ENCODE measurements at places on chromosomes 2 and 18. TPM values are rescaled to one million over a fixed set of nuclear protein-coding genes. Genes with fewer than 3 reads are reported as not detected.

- peak; percentile 35 for DNase-seq
Measured at GRCh38 chr2:217086038-217086522, 226.2 kb upstream of the TNP1 start.

- DNase-seq = peak; percentile 71
Measured at GRCh38 chr2:126643431-126643830, 12.5 kb upstream of the GYPC start.

GRCh38 chr2:224691563-224691962 lies 24.6 kb downstream of the CCDC195 start:
- DNase-seq = no peak

- peak; percentile 34 for DNase-seq
Measured at GRCh38 chr2:100882645-100883613, 63.0 kb downstream of the NPAS2 start.

GRCh38 chr18:4248686-4249085 lies 206.4 kb downstream of the DLGAP1 start:
- no peak for DNase-seq

- no peak for DNase-seq
Measured at GRCh38 chr2:175575346-175576258, 394.1 kb upstream of the ATP5MC3 start.

- no peak for DNase-seq
Measured at GRCh38 chr2:46937471-46937901, 21.9 kb upstream of the MCFD2 start.

GRCh38 chr2:133878326-133878725 lies 310.1 kb upstream of the NCKAP5 start:
- no peak for DNase-seq

- DNase-seq = no peak
Measured at GRCh38 chr2:101272045-101272784, 19.5 kb downstream of the CNOT11 start.

DNA sequence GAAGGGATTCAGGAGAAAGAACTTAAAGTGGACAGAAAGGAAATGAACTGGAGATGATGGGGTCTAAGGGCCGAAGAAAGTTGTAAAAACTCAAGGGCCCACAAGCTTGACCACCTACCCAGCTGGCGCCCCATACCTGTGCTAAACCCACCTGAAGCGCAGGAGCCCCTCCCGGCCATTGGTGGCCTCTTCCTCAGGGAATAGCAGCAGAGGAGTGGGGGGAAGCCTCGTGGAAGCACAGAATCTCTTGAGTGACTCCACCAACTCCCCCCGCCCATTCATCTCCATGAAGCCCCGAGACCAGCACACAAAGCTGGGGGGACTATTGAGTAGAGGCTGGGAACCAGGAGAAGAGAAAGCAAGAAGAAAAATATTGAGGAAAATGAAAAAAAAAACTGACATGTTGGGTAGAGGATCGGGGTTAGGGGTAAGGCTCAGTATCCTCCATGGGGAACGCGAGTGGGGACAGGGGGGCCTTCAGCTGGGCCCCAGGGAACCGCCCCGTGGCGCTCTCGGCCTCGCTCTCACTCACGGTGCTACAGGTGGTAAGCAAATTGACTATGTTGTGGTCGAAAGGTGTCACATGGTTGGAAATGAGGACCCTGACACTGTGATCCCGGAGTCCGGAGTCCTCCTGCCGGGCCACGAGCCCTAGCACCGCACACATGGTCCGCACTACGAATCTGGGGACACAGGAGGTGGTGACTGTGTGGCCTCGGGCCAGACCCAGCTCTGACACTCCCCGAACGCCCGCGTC lies 728 bp downstream of the AUP1 start:
- no peak for DNase-seq

Gene BCL11A
- 16.7 TPM for total RNA-seq

DNA sequence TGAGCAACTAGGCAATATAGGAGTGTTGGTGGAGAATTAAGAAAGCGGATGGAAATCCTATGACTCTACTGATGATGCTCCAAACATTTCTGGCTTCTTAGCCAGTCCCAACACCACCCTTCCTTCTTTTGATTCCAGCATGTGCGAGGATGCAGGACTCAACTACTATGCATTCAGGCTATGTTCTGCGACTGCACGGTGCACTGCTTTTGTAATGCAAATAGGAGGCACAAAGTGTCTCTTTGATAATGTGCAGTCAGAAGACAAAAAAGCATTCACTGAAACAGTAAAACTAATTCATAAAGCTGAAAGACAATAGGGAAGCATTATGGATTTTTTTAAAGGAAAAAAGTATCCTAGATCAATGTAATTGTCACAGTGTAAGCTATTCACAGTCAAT lies 106.7 kb downstream of the MEIS1 start:
- DNase-seq = no peak

- no peak for DNase-seq
Measured at GRCh38 chr2:69065735-69066336, 52.9 kb downstream of the ANTXR1 start.

- peak; percentile 66 for DNase-seq
Measured at GRCh38 chr18:59376351-59376935, 17.4 kb upstream of the LMAN1 start.

- no peak for DNase-seq
Measured at GRCh38 chr2:214737188-214737587, 72.3 kb downstream of the BARD1 start.

Gene TMEM150A
- 29.9 TPM for total RNA-seq

DNA sequence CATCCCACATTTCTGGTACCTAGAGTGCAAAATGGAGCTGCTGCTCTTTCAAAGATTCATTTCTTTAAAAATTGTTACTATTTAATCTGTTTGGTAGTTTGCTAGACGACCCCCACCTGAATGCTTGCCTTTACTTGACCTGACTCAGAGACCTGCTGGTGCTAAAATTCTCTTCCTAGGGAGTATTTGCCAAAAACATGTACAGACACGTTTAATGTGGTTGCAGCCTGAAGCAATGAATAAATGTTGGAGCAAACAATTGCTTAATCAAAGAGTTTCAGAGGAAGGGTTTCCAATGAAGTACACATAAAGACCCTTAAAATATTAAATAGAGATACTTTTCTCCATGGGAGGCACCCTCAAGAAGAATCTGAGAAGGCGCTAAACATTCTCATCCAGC lies 734.4 kb downstream of the CBLN2 start:
- DNase-seq = no peak

- DNase-seq = no peak
Measured at GRCh38 chr2:96413323-96413722, 77.8 kb downstream of the NCAPH start.

DNA sequence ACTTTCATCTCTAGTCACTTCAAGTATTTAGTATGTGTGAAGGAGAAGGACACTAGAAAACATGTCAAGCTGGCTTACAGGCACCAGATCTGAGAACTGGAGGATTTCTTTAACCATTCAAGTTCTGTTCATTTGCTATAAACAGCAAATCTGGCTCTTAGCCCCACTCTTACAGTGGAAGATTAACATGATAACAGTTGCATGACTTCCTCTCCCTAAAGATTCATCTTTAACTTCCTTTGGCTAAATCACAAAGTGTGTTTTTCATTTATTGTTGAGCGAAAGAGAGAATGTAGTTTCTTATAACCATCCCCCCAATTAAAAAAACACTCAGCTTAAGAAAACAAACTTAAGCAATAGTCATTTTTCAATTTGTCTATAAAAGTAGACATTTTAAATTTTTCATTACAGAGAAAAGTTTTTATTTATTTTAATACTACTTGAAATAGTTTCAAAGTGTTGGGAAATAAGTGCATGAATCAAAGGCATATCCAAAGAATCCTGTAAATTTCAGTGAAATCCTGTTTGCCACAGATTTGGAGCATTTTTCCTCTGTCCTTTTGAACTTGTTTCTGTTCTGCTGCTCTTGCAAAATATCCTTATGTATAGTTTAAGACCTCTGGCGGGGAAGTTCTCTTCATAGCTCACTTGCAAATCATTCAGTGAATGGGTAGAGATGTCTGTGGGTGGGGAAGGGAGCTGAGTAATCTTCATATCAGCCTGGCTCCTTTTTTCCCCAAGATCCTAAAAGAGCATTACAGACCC lies 241.0 kb upstream of the RBBP8 start:
- DNase-seq = no peak

GRCh38 chr2:239826376-239826775 lies 198.8 kb downstream of the NDUFA10 start:
- DNase-seq = peak; percentile 30

DNA sequence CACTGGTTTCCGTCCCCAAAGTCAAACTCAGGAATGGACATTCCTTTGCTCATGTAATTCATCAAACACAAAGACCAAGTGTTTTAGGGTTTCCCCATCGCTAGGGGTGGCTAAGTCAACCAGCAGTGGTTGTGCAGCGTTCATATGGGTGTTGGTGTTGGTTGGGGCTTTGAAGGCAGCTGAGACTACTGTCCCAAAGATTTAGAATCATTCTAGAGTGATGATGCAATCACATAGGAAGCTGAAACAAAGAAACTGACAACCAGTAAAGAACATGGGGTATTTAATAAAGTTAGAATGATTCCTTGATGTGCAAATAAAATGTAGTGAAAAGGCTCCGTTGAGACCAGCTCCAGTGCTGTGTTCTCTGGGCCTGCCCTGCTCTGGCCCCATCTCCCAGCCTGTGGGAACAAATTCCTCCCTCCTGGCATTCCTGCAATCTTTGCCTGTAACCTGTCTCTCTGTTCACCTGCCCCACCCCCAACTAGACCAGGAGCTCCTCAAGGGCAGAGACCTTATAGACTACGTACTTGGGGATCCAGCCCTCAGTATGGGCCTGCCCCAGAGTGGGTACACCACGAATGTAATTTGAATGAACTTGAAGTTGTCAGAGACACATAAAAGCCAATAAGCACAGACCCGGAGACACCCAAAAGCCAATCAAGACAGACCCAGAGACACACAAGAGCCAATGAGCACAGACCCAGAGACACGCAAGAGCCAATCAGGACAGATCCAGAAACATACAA lies 191.7 kb upstream of the TWIST2 start:
- DNase-seq = no peak

DNA sequence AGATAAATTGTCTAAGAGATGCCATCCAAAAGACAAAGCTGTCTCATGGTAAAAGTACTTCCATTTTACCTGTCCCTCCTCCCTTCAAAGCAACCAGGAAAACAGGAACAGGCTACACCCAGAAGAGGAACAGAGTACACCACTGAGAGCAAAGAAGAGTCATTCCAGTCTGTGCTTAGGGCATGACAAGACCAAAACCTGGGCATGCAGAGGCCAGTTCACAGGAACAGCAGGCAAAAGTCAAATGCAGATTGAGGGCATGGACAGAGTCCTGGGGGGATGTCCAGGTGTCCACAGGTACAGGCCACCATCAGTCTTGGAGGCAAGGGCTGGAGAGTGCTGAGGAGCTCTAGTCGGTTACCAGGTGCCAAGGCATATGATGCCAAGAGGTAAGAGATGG lies 23.7 kb downstream of the PLEK start:
- DNase-seq = no peak

DNA sequence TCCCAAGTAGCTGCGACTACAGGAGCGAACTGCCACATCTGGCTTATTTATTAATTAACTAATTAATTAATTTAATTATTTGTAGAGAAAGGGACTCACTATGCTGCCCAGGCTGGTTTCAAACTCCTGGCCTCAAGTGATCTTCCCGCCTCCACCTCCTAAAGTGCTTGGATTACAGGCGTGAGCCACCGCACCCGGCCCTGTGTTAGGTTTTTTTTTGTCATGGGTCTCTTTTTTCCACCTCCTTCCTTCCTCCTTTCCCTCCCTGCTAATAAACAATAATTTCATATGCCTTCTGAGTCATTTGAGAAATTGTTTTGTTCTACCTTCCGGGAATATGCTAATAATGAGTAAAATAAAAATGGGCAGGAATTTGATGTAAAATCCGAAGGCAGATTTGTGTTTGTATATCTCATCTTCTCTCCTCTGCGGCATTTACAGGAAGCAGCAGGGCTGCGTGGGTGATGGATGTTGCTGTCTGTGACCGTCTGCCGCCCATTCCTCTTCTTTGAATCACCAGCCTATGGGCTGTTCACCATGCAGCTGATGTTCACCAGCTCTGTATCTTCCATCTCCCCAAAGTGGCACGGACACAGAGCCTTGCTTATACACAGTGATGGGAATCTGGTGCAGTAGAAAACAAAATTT lies 89.9 kb downstream of the ACSL3 start:
- DNase-seq = no peak

Gene VWC2L
- not detected for total RNA-seq

DNA sequence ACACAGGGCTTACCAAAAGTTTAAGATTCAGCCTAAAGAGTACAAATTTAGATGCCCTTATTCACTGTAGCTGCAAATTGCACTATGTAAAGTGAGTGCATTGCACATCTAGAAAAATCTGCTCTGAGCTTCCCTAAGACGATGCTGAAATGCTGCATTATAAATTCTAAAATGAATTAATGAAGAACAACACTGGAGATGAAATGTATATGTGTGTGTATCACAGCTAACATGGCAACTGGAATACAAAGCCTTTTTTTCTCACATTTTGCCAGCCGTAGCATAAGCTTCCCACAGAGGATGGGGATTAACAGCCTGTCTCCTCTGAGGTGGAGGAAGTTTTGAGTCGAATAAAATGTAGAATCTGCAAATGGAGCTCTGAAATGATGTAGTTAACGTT lies 338.3 kb upstream of the ZEB2 start:
- no peak for DNase-seq

Gene CNDP1
- total RNA-seq = 0.51 TPM

GRCh38 chr2:149087751-149088150 lies 49.3 kb downstream of the LYPD6B start:
- DNase-seq = no peak

DNA sequence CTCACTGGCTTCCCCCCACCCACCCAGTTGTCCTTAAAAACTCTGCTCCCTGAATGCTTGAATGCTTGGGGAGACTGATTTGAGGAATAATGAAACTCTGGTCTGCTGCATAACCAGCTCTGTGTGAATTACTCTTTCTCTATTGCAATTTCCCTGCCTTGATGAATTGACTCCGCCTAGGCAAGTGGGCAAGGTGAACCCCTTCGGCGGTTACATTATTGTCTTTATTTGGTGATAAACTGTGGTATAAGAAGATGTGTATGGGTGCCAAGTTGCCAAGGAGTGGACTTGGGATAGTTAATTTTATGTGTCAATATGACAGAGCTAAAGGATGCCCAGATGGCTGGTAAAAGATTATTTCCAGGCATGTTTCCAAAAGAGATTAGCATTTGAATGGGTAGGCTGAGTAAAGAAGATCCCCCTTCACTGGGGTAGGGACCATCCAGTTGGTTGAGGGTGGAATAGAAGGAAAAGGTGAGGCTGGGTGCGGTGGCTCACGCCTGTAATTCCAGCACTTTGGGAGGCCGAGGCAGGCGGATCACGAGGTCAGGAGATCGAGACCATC lies 98.5 kb upstream of the HAAO start:
- DNase-seq = peak; percentile 2

- peak; percentile 85 for DNase-seq
Measured at GRCh38 chr2:20450201-20450999, 3.5 kb downstream of the RHOB start.

Gene SULT6B1
- total RNA-seq = not detected

Gene ZNF142
- 28.8 TPM for total RNA-seq

Gene VIT
- 0.53 TPM for total RNA-seq

- DNase-seq = peak; percentile 87
Measured at GRCh38 chr2:190119257-190119656, 56.7 kb upstream of the MSTN start.

GRCh38 chr2:222760301-222760897 lies 88.9 kb downstream of the MOGAT1 start:
- DNase-seq = no peak

Gene CCDC85A
- total RNA-seq = 0.86 TPM

Gene ATP6V1B1
- total RNA-seq = not detected

Gene SLC11A1
- total RNA-seq = 0.09 TPM
